ENCODE measurements at places on chromosomes 2 and 18. TPM values are rescaled to one million over a fixed set of nuclear protein-coding genes. Genes with fewer than 3 reads are reported as not detected.

The TLX2 gene
- total RNA-seq: not detected

The KIAA2012 gene
- total RNA-seq: not detected

GRCh38 chr2:54838585-54839035 lies 115.1 kb downstream of the EML6 start:
- no peak for DNase-seq
- H3K36me3 ChIP-seq: no peaks in the 10 kb centered on the region
- no peak overlapping the region for H3K4me3 ChIP-seq
- no peaks in the 10 kb centered on the region for H3K27me3 ChIP-seq
- no peaks in the 10 kb centered on the region for H3K4me1 ChIP-seq

DNA sequence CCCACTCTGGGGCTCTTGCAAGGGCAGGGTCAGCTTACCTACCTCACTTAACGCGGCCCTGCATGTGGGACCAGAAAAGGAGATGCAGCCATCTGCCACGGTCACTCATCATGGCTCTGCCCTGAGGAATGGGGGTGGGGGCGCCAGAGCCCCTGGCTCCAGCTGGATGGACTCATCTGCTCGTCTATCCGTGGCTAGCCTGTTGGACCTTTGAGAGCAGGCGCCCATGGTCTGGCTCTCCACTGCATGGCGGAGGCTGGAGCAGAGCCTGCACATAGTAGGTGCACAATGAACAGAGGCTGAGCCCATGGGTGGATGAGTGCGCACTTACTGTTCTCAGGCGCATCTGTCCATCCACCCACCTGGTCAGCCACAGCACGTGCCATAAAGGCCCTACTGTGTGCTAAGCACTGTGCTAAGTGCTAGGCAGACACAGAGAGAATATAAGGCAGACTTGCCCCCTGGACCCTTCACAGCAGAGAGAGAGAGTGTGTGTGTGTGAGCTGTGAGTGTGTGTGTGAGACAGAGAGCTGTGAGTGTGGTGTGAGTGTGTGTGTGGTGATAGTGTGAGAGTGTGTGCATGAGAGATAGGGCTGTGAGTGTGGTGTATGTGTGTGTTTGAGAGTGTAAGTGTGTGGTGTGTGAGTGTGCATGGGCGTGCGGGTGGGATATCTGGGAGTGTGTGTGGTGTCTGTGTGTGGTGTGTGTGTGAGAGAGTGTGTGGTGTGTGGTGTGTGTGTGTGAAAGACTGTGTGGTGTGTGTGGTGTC lies 151.3 kb downstream of the TFCP2L1 start:
- no peaks in the 10 kb centered on the region for H3K36me3 ChIP-seq
- H3K27me3 ChIP-seq: no peaks in the 10 kb centered on the region
- H3K4me1 ChIP-seq: no peaks in the 10 kb centered on the region
- no peak overlapping the region for H3K4me3 ChIP-seq

DNA sequence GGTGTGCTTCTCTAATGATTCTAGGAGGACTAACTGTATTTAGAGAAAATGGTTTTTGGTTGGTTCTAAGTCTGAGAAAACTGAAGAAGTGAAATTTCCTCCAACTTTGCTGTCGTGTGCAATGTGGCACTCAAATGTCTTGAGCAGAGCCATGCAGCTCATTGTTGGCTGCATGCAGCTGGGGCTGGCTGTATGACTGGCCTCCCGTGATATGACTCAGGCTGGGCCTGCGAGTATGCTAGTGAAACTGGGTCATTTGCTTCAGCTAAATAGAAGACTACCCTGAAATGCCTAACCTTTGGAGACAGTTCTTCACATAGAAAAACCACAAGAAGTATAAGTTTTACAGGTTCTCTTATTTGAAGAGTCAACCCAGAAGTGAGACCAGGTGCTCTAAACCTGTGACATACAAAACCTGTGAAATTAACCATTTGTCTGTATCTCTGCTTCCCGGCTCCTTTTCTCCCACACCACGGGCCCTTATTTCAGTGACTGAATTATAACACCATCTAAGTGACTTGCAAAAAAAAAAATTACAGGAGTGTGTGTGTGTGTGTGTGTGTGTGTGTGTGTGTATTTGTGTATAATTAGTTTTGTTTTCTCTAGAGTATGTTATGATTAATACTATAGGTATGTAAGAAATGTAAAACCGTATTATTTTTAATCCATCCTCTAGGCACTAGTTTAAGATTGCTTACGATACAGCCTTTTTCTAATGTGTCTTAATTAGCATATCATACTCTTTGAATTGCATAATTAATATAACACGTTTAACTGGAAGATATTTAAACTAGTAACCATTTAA lies 15.9 kb downstream of the POLI start:
- no peaks in the 10 kb centered on the region for H3K4me1 ChIP-seq
- no peak overlapping the region for H3K4me3 ChIP-seq
- no peak for DNase-seq
- H3K27ac ChIP-seq: no peak overlapping the region
